ENCODE measurements at places on chromosomes 7 and 10.

- no peak for DNase-seq
Observed at GRCh38 chr10:79192677-79193003, 123.9 kb downstream of the ZMIZ1 start.

DNA sequence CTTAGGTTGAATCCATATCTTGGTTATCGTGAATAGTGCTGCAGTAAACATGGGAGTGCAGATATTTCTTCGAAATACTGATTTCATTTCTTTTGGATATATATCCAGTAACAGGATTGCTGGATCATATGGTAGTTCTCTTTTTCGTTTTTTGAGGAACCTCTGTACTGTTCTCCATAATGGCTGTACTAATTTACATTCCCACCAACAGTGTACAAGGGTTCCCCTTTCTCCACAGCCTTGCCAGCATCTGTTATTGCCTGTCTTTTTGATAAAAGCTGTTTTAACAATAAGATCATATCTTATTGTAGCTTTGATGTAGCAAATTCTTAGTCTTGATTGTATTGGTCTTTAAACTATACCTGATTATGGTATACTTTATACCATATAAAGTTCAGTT, 45.3 kb downstream of the ZNRF2 start:
- DNase-seq: no peak

GRCh38 chr7:30935569-30935877, 23.9 kb downstream of the AQP1 start:
- DNase-seq: no peak

GRCh38 chr10:6558272-6558671, 21.8 kb downstream of the PRKCQ start:
- no peak for DNase-seq

DNA sequence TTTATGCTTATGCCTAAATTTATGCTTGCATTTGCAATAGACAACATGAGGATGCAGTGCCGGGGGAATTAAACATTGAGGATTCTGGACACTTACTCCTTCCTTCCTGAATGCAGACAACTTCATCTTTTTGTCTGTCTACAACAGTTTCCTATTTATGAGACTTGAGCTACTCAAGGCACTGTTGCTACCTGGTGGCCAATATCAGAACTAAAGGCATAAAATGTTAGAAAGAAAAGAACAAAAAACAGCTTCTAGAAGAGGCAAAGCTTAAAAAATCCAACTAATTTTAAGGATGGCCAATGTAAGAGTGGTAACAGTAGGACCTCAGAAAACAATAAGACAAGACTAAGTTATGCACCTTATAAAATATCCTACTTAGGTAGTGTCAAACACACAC, 144.5 kb upstream of the PTN start:
- no peak for DNase-seq

DNA sequence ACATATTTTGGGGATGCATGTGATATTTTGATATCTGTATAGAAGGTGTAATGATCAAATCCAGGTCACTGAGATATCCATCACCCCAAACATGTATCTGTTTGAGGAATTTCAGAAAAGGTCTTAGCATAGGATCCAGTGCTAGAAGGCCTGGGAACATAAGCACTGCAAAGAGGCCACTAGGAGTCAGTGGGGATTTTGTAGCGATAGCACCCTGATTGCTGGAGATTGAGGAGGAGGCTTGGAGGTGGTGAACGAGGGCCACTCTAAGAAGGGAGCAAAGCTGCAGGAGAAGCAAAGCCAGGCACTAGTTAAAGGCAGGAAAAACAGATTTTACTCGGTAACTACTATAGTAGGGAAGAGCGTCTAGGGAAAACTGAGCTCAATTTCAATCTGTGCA, 324.0 kb downstream of the LHFPL3 start:
- DNase-seq: no peak

DNA sequence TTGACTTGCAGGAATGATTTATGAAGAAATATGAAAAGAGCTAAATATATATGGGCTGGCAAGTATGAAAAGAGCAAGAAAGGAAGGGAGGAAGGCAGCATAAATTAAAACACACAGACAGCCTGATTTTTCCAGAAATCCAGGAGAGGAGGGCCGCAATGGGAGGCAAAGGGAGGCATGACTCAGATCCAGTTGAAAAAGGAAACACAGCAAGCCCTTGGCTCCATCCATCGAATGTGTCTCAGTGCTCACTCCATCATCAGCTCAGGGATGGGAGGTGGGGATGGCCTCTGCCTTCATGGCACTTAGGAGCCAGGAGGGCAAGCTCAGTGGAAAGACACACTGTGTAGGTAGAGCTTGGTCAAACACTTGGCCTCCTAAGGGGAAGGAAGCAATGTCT, 75.7 kb upstream of the PDZD8 start:
- no peak for DNase-seq

DNA sequence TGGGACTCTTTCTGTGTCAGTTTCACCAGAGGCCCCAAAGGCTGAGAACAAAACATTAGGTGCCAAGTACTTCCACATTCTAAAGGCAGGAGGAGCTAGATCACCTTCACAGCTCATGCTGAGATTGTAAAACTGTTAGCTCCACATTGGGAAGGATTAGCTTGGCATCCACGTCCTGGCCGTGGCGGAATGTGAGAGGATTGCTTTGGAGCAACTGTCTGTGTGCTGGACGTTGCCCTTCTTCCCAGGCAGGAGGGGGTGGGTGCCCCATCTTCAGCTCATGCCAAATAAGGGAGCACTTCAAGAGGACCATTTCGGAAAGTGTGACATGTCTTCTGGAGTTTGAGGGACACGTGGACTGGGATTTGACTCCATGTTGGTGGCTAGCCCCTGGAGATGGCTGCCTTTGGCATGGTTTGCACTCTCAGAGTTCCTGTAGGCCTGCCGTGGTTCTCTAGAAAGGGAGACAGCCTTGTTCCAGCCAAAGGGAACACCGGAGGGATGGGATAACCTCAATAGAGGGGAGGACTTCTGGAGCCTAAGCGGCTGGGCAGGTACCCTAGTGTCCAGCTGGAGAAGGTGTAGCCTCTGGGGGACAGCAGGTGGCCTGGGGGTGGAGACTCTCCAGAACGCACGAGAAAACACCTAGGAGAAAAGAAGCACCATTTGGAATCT, 19.9 kb upstream of the FMC1 start:
- no peak for DNase-seq
